ENCODE measurements at places on chromosomes 11 and 22.

DNA sequence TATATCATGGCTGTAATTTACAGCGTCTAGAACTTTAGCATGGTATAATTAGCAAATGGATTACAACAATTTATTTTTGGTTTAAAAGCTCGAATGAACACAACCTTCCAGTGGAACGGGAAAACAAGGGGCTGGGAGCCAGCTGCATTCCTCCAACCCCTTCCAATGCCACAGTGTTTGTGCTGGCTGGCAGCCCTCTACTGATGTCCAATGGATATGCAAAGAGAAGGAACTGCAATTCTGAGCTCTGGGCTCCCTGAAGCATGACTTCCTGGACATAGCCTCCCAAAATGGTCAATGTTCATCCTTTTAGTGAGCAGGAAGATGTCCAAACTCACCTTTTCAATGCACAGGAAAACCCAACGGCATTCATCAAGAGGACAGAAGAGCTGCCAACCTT lies 288.3 kb downstream of the TENM4 start:
- DNase-seq: no peak

DNA sequence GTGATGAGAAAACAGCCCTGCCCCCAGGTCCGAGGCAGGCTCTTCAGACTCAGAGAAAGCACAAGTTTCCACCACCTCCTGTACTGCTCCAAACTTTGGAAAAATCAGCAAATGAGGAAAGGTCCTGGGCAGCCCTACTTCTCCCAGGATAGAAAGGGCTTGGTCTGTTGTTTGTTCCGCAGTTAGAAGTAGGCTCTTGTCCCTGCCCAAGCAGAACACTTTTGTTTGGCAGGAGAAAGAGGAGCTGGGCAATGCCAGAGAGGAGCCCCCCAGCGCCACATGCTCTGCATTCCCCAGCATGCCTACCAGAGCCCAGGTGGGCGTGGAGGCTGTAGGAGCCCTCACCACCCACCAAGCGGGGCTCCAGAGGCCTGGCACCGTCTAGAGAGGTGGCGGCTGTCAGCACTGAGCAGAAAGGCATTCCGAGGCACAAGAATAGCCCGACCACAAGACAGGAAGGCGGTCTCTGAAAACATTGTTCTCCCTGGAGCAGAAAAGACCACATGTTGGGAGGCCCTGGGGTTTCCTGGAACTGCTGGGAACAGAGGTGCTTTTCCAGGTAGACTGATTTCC lies 90.3 kb upstream of the CD82 start:
- DNase-seq: peak; percentile 2

DNA sequence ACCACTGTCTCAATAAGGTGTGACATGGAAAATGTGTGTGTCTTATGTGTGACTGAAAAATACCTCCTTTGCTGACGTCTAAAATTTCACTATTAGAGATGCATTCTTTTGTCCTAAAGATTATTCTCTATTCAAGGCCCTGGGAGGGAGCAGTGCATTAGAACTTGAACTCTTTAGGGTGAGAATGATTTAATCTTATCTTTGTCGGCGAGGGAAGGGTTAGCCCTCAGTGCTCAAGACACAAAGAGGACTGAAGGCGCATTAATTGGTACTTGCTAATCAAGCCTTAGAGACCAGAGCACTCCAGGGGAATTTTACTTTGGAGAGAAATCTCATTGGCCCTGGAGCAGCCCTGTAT lies 29.8 kb upstream of the PLET1 start:
- peak; percentile 44 for DNase-seq

- DNase-seq: no peak
These were observed 159.4 kb downstream of the C11orf91 start for GRCh38 chr11:33540946-33541915.

DNA sequence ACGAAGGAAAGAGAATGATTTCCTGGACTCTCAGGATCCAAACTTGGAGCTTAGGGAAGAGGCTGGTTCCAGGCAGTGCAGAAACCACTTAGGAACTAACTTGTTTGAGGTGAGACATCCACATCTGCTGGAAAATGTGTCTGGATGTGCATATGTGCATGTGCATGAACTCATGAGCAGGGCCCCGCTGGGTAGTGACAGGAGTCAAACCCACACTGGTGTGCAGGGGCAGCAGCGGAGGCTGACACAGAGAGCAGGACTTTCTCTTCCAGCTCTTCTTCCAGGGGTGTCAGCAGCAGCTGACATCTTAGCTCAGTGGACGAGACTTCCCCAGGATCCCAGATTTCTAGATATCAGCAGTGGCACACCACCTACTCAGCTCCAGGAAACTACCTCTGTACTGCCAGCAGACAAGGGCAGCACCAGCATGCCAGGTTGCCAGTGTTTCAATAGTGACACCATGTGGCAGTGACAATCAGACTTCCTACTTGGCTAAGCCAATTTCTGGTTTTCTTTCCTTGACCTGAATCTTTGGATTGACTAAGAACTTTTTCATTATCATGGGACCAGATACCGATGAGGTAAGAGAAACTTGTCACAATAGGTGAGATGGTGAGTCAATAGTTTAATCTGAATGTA lies 227.5 kb upstream of the ZC3H12C start:
- peak; percentile 18 for DNase-seq

GRCh38 chr11:6607190-6607795 lies 3.7 kb downstream of the ILK start:
- no peak for DNase-seq

GRCh38 chr11:132423266-132423665 lies 1052.9 kb downstream of the NTM start:
- DNase-seq: no peak

GRCh38 chr11:118929501-118930093 lies 3.9 kb upstream of the BCL9L start:
- peak; percentile 95 for DNase-seq

DNA sequence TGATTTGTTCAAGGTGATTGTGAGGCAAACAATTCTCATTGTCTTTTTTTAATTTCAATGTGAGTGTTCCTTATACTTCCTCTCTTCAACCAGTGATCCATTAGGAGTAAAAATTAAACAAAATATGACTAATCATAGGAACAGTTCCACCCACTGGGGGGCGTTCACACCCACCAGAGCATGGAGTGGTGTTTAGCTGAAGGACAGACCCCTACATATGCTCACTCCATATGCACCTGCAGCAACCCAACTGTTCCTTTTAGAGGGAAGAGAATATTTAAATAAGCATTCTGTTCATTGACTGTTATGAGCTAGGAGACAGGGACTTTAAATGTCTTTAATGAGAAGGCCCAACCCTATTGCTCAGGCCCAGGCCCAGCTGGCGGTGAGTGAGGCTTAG lies 78.7 kb upstream of the DRD2 start:
- DNase-seq: peak; percentile 3

- DNase-seq: no peak
These were observed 999 bp upstream of the CCDC83 start for GRCh38 chr11:85854212-85854556.

DNA sequence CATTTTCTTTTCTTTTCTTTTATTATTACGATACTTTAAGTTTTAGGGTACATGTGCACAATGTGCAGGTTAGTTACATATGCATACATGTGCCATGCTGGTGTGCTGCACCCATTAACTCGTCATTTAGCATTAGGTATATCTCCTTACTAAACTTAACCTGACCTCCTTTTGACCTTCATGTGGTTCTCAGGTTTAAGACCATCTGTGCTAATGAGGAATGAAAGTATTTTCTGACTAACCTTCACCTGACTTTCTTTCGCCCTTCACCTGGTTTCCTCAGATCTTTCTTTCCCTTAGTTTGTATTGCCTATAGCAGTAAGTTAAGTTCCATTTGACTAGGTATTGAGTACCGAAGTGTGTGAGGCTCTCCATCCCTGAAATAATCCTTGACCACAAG lies 6.5 kb downstream of the EXPH5 start:
- DNase-seq: no peak

- DNase-seq: no peak
These were observed 16.6 kb downstream of the MED15 start for GRCh38 chr22:20524004-20524481.

- no peak for DNase-seq
These were observed 21.1 kb downstream of the EIF3F start for GRCh38 chr11:8008212-8008611.

- DNase-seq: peak; percentile 97
These were observed 65.6 kb downstream of the BTG4 start for GRCh38 chr11:111446404-111447111.

DNA sequence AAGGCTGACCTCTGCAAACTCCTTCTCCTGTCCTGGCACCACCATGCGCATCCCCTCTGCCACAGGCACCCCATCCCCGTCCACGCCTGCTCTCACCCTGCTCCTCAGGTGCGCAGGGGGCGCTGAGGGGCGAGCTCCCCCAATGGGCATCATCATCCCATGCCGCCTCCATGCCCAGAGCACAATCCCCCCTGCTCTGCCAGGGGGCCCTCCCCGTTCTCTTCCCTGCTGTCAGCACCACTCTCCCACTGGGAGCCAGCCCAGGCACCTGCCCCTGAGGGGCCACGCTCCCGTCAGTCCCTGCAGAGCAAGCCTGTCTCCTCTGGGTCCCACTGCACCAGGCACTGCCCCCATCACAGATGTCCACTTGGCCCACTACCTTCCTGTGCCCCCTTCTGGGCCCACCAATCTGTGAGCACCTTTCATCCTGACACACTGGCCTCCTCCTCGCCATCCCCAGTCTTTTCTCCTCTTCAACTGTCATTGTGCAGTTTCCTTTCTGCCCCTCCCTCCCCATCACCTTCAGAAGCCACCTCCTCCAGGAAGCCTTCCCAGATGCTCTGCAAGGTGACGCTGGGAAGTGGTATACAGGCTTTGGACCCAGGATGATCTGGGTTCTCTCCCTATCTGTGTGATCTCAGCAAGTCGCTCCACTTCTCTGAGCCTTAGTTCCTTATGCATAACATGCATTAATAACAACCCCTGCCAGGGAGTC lies 62.6 kb downstream of the CYTH4 start:
- DNase-seq: no peak

DNA sequence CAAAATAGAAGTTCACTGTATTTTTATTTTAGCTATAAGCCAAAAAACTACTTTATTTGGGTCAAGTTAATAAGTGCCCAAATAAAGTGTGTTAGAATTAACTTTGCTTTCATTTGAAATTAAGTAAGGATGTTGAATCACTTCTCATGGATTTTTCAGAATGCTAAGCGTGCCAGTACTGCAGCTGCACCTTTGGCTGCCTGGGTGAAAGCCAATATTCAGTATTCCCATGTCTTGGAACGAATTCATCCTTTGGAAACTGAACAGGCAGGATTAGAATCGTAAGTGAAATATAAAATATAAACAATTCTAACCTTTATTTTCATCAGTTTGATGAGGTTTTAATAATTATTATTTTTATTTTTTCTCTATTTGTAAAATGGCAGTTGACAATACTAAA lies 113.6 kb downstream of the DYNC2H1 start:
- no peak for DNase-seq

DNA sequence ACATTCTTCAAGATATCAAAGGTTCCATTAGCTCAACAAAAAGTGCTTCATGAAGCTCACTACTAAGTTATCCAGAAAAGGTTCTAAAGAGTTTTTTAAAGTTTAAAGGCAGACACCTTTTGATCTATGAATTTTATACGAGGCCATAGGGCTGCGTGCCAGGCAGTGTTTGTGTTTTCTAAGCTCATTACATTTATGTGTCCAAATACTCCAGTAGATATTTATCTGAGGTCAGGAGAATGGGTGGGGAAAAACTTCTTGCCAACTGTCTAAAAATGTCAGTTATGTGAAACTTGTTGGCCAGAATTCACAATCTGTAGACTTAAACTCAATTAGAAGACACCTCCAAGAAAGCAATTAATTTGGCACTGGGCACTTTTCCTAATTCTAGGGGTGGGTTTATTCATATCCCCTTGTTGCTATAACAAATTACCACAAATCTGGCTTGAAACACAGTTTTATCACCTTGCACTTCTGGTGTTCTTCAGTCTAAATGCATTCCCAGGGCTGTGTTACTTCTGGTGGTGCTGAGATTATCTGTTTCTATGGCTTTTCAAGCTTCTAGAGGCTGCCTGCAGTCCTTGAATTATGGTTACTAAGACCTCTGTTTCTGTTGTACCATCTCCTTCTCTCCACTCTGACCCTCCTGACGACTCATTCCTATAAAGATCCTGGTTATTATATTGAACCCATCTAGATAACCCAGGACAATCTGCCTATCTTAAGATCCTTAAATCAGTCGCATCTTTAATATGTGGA lies 1030.4 kb upstream of the CNTN5 start:
- DNase-seq: peak; percentile 14

Measured in hematopoietic multipotent progenitor cell treated with erythropoietin and hydrocortisone succinate and interleukin-3 and kit ligand, for 4 days (in vitro differentiated cells).